BJ (cell line): ENCODE measurements at places on chromosomes 11 and 22. TPM values are rescaled to one million over a fixed set of nuclear protein-coding genes. Genes with fewer than 3 reads are reported as not detected.

MN1 gene
- 0.53 and 1.3 TPM in 2 replicates for polyA plus RNA-seq

IFITM1 gene
- 566 and 660 TPM in 2 replicates for polyA plus RNA-seq

CHADL gene
- polyA plus RNA-seq = 0.51 and 0.70 TPM in 2 replicates

JAM3 gene
- polyA plus RNA-seq = 41.2 and 42.3 TPM in 2 replicates

CNTF gene
- polyA plus RNA-seq = 0.15 and 0.63 TPM in 2 replicates

DNA sequence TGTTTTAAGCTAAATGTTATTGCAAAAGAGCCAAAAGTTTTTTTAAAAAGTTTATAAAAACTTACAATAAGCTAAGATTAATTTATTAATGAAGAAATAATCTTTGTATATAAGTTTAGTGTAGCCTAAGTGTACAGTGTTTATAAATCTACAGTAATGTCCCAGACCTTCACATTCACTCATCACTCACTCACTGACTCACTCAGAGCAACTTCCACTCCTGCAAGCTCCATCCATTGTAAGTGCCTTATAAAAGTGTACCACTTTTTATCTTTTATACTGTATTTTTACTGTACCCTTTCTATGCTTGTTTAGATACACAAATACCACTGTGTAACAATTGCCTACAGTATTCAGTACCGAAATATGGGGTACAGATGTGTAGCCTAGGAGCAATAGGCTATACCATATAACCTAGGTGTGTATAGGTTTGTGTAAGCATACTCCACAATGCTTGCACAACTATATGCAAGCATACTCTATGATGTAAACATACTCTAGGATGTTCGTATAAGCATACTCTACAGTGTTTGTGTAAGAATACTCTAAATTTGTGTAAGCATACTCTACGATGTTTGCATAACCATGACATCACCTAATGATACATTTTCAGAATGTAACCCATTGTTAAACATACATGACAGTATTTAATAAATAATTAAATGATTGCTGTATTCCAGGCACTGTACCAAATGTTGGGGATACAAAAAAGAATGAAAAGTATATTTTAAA, 953.0 kb downstream of the KCNA4 start:
- DNase-seq = no peak

GRCh38 chr22:42717197-42717928, 3.3 kb downstream of the A4GALT start:
- no peak for DNase-seq

DNA sequence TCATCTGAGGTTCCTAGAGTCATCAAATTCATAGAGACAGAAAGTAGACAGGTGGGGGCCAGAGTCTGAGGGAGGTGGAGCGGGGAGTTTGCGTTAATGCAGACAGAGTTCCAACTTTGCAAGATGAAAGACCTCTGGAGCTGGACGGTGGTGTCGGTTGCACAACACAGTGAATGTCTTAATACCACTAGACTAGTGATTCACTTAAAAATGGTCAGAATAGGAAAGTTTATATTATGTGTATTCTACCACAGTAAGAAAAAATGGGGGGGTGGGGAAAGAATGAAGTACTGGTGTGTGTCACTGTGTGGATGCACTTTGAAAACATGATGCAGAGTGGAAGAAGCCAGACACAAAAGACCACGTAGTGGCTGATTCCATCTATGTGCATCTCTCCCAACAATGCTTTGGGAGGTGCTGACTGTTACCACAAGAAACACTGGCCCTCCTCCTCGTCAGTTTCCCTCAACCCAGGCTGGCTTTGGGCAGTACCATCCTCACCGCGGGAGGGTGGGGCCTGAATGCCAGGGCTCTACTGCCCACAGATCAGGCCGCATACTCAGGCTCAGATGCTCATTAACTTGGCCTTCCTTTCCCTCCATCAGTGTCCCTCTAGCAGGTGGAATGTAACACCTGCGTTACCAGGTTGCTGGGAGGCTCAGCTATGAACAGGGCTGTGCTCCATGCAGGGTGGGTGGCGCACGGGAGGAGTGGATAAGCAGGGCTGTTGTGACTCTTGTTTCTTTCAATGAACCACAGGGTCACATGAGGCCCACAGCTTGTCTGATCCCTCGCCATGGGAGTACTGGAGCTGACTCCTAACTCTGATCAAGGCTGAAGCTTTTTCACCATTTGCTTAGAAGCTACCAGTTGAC, 297.0 kb downstream of the CTTN start:
- no peak for DNase-seq

GRCh38 chr22:24510637-24511625, 15.8 kb downstream of the UPB1 start:
- no peak for DNase-seq

GRCh38 chr11:3671334-3672254, at the start of gene CHRNA10:
Gene CHRNA10, minus strand, starts transcription at chr11:3671384. Its CDS starts 72 bp downstream, at chr11:3671312.
- no peak for DNase-seq

GRCh38 chr22:29202212-29203192, 3.2 kb upstream of the EMID1 start:
- no peak for DNase-seq
